ENCODE measurements at places on chromosomes 3 and 15.

- no peak for DNase-seq
Measured at GRCh38 chr15:23395832-23396231, 41.3 kb downstream of the GOLGA8S start.

DNA sequence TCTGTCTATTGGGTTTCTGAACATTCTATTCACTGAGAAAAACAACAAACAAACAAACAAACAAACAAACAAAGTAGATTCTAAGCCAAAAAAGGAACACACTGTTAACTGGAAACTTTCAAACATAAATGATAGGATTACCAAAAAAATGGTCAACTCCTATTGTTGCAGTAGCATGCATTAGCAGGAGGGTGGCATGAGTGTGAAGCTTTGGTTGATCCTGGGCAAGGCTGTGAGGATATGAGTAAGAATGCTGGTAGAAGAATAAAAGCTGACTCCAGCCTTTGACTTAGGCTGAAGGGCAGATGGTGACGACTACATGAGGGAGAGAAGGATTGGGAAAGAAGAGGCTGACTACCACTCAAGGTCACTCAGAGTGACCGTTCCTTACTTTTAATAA is 810.3 kb downstream of the VGLL3 start:
- no peak for DNase-seq

DNA sequence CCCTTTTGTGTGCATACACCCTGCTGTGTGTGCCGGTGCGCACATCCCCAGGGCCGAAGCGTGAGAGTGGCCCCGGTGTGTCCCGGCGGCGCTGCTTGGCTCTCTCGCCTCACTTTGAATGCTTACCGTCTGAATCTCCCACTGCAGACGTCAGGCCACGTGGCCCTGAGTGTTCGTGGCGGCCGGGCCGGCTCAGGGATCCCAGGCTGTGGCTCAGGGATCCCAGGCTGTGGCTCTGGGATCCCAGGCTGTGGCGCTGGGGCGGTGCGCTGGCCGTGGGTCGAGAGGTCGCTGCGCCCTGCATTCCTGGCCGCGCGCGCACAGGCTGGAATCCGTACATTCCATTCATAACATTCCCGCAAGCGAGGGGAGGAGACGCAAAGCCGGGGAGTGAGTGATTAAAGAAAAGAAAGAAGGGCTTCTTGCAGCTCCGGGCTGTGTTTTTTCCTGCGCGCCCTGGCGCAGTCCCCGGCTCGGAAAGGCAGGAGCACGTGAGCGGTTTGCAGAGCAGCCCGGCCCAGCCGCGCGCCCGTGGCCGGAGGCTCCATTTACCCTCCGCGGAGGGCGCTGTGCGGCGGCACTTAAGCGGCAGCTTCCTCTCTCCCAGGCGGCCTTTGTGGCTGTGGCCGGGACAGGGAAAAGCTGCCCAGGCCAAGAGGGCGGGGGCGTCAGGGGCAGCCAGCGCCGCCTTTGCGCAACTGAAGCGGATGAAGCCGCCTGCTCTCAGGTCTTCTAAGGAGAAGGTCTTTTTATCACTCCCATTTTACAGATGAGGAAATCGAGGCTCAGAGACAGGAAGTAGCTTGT is 87.0 kb upstream of the ALDH1L1 start:
- no peak for DNase-seq

- DNase-seq: no peak
Measured at GRCh38 chr3:114660124-114660523, 366.3 kb downstream of the TIGIT start.

GRCh38 chr3:39156421-39156820 is 3.0 kb upstream of the CSRNP1 start:
- DNase-seq: no peak

DNA sequence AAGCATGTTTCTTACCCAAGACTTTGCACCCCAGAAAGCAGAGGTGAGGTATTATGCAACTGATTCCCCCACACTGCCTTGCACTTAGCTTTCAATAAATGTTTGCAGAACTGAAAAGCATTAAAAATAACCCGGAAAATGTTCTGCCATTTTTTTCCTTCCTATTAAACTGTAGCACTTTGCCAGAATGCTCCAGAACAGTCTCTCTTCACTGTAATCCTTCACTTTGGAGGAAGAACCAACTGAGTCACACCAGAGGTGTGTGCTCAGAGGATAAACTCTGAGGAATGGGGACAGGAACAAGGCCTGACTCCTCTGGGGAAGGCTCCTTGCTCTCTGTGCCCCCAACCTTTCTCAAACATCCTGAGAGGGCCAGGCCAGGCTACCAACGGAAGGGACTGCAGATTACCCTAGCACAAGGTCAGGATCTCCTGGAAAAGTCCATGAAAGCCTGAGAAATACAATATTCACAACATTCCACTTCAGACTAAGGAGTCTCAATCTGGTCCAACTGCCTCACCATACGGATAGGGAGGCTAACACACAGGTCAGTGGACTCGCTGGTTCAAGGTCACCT is 19.0 kb downstream of the ANP32A start:
- DNase-seq: no peak

DNA sequence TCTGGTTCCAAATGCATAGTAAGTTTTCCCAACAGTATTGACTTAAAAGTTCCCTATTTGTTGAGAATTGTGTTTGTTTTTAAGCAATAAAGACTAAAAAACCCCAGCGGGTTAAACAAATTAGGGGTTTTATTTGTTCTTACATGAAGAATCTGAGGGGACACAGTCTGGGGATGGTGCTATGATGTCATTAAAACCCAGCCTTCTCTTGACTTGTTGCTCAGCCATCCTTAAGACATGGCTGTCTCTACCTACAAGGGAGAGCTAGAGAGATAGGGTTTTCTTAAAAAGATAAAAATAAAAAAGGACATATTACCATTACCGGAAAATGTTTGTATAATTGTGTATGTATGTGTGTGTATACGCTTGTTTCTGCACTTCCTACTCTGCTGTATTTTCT is 11.7 kb upstream of the ARL14 start:
- no peak for DNase-seq

- DNase-seq: no peak
Measured at GRCh38 chr3:162269636-162270458, 773.2 kb downstream of the OTOL1 start.

GRCh38 chr3:14451844-14452739 is 49.7 kb downstream of the SLC6A6 start:
- DNase-seq: no peak

GRCh38 chr3:109081746-109082510 is 36.0 kb downstream of the MORC1 start:
- no peak for DNase-seq

DNA sequence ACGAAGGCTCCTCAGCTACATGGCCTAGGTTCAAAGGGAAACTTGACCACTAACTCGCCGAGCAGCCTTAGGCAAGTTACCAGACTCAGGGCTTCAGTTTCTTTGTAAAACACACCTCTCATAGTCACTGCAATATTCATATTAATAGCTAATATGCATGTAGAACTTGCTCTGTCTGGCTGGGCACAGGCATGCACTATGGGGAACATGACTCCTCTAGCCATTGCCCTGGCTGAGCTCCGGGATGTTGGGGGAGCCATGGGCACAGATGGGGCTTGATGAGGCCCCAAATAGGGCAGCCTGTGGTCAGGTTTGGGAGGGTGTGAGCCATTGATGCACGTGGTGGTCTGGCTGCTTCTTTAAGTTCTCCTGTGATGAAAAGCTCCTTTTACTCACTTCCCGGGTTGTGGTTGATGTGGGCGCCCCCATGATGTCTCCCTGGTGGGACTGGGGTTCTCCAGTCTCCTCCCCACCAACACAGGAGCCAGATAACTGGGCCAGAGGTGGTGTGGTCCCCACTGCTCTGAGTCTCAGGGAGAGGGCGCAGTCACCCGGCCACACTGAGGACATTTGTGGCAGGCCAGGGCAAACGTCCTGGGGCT is 29.4 kb upstream of the DUSP7 start:
- no peak for DNase-seq

GRCh38 chr3:14842277-14842676 is 23.5 kb downstream of the FGD5 start:
- DNase-seq: no peak

DNA sequence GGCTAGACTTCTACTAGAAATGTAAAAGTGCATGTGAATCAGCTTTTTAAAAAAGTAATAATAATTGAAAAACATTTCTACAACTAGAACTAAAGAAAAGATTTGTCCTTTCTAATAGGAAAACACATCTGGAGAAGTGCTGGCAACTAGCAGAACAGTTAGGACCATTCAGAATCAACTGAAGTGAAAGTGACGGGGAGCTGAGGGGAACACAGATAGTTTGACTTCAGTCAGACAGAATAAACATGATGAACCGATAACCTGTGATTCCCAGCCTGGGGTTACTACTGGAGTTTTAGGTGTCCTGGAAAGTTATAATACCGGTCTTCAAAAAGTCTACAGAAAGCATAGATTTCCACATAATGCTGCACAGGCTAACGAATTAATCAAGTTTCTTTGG is 28.1 kb downstream of the OPA1 start:
- no peak for DNase-seq

DNA sequence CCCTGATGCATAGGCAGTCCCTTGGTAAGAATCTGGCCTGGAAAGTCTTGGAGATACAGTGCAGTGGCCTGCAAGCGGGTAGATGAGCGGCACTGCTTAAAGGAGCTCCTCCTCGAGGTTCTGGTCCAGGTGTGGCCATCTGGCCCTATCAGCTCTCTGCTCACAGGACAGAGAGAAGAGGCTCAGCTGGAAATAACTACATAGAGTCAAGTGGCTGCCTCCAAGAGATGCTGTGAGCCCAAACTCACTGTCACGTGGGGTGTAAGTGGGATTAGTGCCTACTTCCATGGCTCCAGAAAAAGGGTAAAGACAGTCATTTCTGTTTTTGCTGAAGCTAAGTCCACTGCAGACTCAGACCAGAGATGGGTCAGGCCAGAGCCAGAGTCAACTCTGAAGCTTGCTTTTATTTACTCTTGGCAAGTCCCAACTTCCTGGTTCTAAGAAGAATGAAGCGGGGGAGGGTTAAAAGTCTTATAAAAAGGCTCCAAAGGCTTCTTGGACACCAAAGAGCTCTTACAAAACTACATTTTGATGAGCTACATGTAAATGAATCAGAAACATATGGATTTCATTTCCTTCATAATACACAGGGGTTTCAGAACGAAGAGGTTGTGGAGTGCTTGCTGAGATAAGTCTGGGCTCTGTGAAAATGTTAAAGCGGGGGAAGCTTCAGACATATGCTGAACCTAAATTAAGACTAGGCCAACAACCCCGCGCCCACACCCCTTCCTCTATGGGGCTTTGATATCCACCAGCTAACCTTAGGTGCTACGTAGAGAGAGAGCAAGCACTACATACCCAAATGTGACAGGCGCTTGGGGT is 77.1 kb downstream of the PDZRN3 start:
- no peak for DNase-seq

- no peak for DNase-seq
Measured at GRCh38 chr15:66757521-66757920, 55.5 kb downstream of the SMAD6 start.

- DNase-seq: no peak
Measured at GRCh38 chr3:14396031-14396692, 6.2 kb upstream of the SLC6A6 start.

DNA sequence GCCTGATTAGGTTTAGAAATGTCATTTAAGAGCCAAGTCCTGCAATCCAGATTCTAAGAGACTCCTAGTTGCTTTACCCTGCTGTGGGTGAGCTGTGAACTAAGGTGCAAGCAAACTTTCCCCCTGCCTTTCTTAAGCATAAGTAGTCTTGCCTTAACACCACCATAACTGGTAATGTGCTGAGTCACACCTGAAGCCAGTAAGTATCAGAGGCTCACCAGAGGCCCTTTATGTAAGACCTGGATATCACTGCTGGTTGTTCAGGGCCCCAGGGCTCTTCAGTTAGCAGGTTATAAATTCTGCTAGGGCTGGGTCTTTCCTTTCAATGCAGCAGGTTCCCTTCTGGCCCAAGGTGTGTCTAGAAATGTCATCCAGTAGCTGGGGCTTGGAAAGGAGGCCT is 509.9 kb downstream of the VGLL3 start:
- no peak for DNase-seq

- DNase-seq: no peak
Measured at GRCh38 chr3:110381992-110382391, 689.6 kb upstream of the NECTIN3 start.

DNA sequence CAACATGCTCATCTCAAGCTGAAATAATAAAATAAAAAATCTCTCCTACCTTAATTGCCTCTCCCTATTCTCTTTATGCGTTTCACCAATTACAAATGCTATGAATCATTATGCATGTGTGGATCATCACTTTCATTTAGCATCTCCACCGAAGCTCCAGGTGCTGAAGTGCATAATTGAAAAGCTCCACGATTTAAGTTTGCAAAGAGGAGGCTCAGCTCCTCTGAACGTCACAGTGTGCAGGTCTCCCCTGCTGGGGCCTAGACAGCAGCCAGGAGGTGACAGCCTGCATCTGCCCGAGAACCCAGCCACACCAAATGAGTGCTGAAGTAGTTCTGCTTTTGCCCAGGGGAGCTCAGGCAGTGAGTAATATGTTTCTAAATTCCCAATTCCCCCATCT is 60.5 kb upstream of the GLCE start:
- DNase-seq: no peak

DNA sequence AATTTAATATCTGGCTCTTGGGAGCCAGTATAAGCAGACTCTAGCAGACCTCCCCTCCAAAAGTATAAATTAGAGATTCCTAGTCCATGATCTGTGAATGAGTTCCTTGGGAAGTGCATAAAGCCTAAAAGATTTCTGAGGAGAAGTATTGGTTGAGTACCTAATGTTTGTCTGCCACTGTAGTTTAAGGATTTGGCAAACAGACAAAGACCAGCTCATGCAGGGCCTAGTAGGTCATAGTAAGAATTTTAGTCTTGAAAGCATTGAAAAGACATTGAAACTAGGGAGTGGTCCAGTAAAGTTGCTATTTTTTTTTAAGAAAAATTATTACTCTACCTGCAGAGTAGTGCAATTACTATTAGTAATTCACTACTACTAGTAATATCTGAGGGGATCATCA is 67.5 kb downstream of the SPRED1 start:
- DNase-seq: no peak

GRCh38 chr3:69329892-69330291 is 56.0 kb downstream of the FRMD4B start:
- no peak for DNase-seq

DNA sequence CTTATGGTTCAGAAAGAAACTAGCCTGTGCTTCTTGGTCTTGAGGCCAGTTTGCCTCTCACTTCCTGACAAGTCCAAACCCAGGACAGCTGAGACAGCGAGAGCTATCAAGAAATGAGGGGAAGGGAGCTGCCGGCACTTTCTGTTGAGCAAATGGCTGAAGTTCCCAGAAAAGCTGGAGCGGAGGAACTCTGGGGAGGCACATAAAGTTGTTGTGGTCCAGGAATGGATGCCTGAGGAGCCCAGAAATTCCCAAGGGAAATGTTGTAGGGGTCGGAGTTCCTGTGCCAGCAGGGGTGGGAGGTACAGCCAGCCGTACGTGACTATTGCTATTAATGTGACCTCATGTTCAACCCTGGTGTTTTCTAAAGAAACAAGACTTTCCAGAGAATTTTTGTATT is 98.8 kb upstream of the TNFAIP8L3 start:
- DNase-seq: no peak

- DNase-seq: no peak
Measured at GRCh38 chr3:31754575-31755278, 222.0 kb downstream of the STT3B start.

DNA sequence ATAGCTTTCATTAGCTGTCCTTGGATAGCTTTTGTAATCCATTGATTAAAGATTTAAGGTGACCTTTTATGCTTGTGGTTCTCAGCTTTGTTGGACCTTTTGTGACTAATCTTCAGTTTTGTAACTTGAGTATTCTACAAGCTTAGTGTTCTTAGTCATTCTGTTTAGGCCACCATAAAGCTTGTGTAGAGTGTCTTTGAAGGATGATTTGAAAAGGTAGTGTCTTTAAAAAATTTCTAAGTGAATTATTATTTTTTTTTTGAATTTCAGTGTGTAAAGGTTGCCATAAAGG is 7.5 kb downstream of the MORF4L1 start:
- no peak for DNase-seq

GRCh38 chr3:139326131-139326530 is 17.7 kb upstream of the MRPS22 start:
- DNase-seq: no peak
